ENCODE measurements at places on chromosomes 4 and X.

DNA sequence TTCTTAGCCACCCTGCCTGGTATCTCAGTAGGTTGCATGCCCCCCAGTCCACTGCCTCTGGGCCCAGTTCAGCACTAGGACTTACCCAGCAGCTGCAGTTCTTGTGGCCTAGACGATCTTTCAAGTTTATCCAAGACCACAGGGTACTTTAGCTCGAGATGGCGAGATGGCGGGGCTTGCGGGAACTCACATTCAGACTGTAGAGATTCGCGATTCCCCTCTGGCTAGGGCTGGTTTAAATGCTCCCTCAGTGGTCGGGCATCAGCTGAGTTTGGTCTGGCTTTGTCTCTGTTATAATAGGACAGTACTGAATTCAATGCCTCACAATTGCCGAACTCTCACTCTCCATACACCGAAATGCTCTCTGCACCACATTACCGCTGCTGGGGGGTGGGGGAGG, 18.4 kb upstream of the RFC1 start:
- DNase-seq, result no peak

GRCh38 chr4:8939160-8939839, 67.7 kb upstream of the HMX1 start:
- DNase-seq, result no peak

DNA sequence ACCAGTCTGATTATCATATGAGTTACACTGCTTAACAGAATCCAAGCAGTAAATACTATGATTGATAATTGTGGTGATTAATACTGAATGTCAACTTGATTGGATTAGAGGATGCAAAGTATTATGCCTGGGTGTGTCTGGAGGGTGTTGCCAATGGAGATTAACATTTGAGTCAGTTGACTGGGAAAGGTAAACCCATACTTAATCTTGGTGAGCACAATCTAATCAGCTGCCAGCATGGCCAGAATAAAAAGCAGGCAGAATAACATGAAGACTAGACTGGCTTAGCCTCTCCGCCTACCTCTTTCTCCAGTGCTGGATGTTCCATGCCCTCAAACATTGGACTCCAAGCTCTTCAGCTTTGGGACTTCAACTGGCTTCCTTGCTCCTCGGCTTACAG, 961.3 kb downstream of the ADGRL3 start:
- DNase-seq, result no peak

DNA sequence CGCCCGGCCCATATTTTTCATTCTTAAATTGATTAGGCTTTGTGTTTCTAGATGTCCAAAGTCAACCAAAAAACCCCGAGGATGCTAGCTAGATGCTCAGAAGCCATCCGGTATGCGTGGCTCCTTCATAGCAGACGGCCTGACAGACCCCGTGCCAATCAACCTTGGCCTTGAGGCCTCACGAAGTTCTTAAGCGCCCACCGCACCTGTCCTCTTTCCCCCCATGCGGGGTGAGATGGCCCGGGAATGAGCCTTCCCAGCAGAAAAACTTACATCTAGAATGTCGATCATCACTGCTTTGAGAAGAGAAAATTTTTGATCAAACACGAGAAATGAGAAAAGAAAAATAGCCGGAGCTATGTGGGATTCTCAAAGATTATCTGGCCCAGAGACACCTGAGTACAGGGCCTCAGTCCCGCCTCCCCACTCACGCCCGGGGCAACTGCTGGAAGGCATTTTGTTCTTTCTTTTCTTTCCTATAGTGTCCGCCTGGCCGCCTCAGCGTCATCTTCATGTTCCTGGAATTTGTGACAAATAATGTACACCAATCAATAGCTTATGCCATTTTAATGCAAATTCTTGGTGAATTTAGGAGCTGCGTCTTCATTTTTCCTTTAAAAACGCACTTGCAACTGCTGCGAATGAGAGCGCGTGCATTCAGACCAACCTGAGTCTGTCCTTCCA, 1.6 kb upstream of the NAT8L start:
- no peak for DNase-seq

- no peak for DNase-seq
Measured at GRCh38 chrX:136759968-136760367, 20.8 kb downstream of the ARHGEF6 start.

GRCh38 chr4:128288689-128289106, 1.1 kb upstream of the PGRMC2 start:
- peak; percentile 76 for DNase-seq

Data from immature natural killer cell (primary cell).